WTC11 (cell line): ENCODE measurements at places on chromosomes 11 and 22. TPM values are rescaled to one million over a fixed set of nuclear protein-coding genes. Genes with fewer than 3 reads are reported as not detected.
A peak's percentile ranks its signal among the peaks of the same experiment; 100 is the strongest.

- no peak overlapping the region for H3K27ac ChIP-seq
- DNase-seq = no peak
- peaks cover 14% of the 10 kb centered on the region for H3K4me1 ChIP-seq
- H3K4me3 ChIP-seq = no peak overlapping the region
Observed at GRCh38 chr11:35892166-35892565, 51.7 kb upstream of the LDLRAD3 start.

The TNNI2 gene
- 0.41 TPM in 1 of 3 replicates, not detected in the others for total RNA-seq

The SCGB1A1 gene
- 1.1 to 1.6 TPM (median 1.2 TPM) in 3 replicates for total RNA-seq

GRCh38 chr11:125128450-125128849, 17.0 kb upstream of the TMEM218 start:
- DNase-seq = no peak
- H3K27ac ChIP-seq = no peak overlapping the region

GRCh38 chr11:65291613-65292012, 23.1 kb upstream of the CDC42EP2 start:
- no peak for DNase-seq
- peaks cover 5% of the 10 kb centered on the region for H3K4me1 ChIP-seq
- no peak overlapping the region; the same call in 1 of the 2 replicates for H3K27ac ChIP-seq
- peaks cover 80% of the 10 kb centered on the region for H3K36me3 ChIP-seq
- no peak overlapping the region for H3K4me3 ChIP-seq
- H3K27me3 ChIP-seq = no peaks in the 10 kb centered on the region

- H3K27me3 ChIP-seq = no peaks in the 10 kb centered on the region
- H3K4me3 ChIP-seq = no peak overlapping the region
- DNase-seq = no peak
Observed at GRCh38 chr22:17491090-17491640, 72.1 kb upstream of the SLC25A18 start.

- H3K4me1 ChIP-seq = peaks cover 29% of the 10 kb centered on the region
- peaks cover 45% of the 10 kb centered on the region for H3K27me3 ChIP-seq
- no peak for DNase-seq
- H3K4me3 ChIP-seq = no peak overlapping the region
- peaks cover 51% of the 10 kb centered on the region for H3K36me3 ChIP-seq
- H3K27ac ChIP-seq = no peak overlapping the region
Observed at GRCh38 chr22:23899042-23899745, 5.0 kb downstream of the MIF start.

GRCh38 chr11:44943118-44943517, 7.6 kb downstream of the TP53I11 start:
- no peak for DNase-seq
- H3K4me1 ChIP-seq = peaks cover 50% of the 10 kb centered on the region
- no peak overlapping the region for H3K4me3 ChIP-seq
- 0 out of 2 replicates have a peak overlapping the region, but pooled peaks have one; percentile 71 for H3K27ac ChIP-seq
- H3K27me3 ChIP-seq = no peaks in the 10 kb centered on the region

The SH3BP1 gene
- total RNA-seq = 35.4 to 39.4 TPM (median 36.6 TPM) in 3 replicates

DNA sequence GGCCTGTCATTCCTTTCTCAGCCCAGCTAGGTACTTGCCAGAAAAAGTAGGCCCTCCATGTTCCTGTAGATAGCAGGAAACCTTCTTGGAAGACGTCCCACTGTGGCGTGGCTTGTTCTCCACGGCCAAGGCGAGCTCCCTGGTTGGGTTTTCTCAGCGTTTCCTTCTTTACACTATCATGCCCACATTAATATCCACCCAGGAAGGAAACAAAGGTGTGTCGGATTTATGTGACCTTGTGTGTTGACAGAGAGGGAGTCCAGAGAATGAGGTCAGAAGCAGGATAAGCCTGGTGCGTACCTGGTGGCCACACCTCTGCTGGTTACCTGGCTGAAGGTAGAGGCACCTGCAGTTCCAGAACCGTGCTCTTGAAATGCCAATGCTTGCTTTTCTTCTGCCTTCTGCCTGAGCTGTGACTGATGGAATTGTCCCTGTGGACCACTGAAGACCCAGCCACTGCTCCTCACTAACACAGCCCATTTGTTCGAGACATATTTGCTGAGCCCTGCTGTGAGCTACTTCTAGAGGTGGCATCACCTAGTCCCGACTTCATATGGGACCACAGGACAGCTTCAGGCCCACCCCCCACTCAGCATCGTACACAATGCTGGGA, 7.9 kb downstream of the ASPHD2 start:
- H3K27me3 ChIP-seq = no peaks in the 10 kb centered on the region
- no peak overlapping the region for H3K4me3 ChIP-seq
- no peaks in the 10 kb centered on the region for H3K4me1 ChIP-seq
- no peak for DNase-seq

The CCDC134 gene
- 19.0 to 21.3 TPM (median 19.2 TPM) in 3 replicates for total RNA-seq

DNA sequence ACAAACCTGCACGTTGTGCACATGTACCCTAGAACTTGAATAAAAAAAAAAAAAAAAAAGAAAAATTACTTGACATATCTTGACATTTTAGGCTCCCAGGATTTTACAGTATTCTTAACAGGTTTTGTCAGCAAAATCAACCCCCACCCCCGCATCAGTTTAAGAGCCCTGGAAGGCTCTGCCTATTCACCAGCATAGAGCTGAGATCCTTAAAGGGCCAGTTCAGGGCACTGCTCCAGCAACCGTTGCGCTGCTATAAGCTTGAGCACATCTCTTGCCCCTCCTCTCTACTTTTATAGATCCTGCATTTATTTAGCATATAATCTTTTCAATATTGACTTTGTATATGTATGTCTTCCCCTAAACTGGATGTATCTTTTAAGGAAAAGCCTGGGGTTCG, 697 bp upstream of the PAFAH1B2 start:
- peak overlapping the region; percentile 96 for H3K27ac ChIP-seq
- no peak for DNase-seq
- peak overlapping the region; percentile 98 for H3K4me3 ChIP-seq
- H3K4me1 ChIP-seq = peaks cover 33% of the 10 kb centered on the region
- peaks cover 3% of the 10 kb centered on the region; the same call in 1 of the 2 replicates for H3K27me3 ChIP-seq

The GPR83 gene
- total RNA-seq = 0.23 to 0.48 TPM (median 0.42 TPM) in 3 replicates

DNA sequence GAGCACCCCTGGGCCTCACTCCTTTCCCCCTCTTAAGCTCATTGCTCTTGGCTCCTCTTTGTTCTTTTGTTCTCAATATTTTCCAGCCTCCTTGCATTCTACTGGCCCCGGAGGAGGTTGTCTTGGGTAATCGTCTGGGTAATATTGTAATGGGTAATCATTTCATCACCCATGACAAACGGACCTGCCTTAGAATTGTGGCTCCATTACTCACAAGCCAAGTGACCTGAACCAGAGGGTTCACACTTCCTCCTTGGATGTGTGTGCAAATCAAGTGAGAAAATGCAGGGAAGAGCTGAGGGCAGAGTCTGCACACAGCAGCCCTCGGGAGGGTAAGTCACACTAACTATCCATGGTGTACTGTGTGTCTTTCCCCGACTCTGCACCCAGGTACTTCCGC, 305.0 kb downstream of the BUD13 start:
- H3K4me1 ChIP-seq = peaks cover 15% of the 10 kb centered on the region
- H3K27me3 ChIP-seq = peaks cover 34% of the 10 kb centered on the region
- H3K27ac ChIP-seq = no peak overlapping the region
- H3K36me3 ChIP-seq = peaks cover 18% of the 10 kb centered on the region
- DNase-seq = no peak

The OR4D5 gene
- not detected in 3 replicates for total RNA-seq

GRCh38 chr11:17272801-17273200, 3.7 kb upstream of the NUCB2 start:
- H3K36me3 ChIP-seq = no peaks in the 10 kb centered on the region
- peaks cover 48% of the 10 kb centered on the region for H3K27me3 ChIP-seq
- no peak for DNase-seq
- H3K4me1 ChIP-seq = peaks cover 5% of the 10 kb centered on the region
- no peak overlapping the region for H3K27ac ChIP-seq

DNA sequence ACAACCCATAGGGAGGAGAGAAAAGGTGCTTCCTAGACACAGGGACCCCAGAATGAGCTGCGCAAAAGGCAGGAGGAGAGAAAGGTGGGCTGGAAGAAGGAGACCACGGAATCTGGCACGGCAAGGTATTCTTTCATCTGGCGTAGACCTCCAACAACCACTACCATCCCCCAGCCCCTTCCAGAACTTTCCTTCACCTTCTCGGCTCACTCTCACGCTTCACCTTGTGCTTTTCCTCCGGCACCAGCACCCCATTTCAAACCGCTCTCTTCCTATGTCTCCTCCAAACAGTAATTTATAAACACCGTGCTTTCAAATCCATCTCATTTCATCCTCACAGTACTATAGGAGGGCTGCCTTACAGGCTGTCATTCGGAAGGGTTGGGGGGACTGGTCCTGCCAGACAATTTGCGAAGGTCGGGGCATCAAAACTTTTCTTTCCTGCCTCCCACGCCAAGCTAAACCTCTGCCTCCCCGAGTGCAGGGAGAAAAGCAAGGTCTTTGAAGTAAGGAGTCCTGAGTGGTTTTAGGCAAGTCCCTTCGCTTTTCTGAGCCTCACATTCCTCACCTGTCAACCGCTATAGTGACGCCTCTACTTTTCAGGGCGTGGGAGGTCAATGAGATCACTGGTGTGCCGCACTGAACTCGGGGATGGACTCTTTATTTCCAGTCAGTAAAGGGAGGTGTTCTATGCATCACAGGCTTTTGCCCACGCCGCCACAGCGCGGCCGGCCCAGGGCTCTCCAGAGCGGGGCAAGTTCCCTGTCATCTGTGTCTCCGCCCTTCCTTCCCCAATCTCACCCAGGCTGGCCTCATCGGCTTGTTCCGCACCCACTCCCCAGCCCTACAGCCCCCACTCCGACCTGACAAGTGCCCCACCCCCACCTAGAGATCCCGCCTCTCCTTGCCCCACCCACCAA, 800 bp downstream of the KCTD21 start:
- H3K27me3 ChIP-seq = no peaks in the 10 kb centered on the region; the same call in 1 of the 2 replicates
- H3K4me3 ChIP-seq = peak overlapping the region; percentile 91
- H3K4me1 ChIP-seq = peaks cover 23% of the 10 kb centered on the region
- no peak overlapping the region; the same call in 1 of the 2 replicates for H3K27ac ChIP-seq

DNA sequence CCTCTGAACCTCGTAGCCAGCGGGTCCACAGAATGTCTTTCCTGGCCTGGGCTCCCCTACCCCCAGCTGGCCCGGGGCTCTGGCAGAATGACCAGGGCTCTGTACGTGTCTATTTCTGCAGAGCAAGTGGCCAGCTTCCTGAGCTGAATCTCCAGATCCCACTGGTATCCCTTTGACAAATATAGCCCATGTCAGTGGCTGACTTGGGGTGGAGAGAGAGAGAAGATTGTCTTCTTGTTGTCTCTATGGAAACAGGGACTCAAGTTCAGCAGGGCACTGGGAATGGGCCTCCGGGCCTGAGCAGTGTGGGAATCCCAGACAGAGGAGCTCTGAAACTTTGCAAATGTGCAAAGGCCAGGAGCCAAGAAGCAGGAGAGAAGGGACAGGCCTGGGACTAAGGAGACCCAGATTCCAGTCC, 33.9 kb downstream of the ANO1 start:
- peaks cover 11% of the 10 kb centered on the region for H3K4me1 ChIP-seq
- H3K4me3 ChIP-seq = no peak overlapping the region
- no peaks in the 10 kb centered on the region for H3K36me3 ChIP-seq
- no peaks in the 10 kb centered on the region for H3K27me3 ChIP-seq

DNA sequence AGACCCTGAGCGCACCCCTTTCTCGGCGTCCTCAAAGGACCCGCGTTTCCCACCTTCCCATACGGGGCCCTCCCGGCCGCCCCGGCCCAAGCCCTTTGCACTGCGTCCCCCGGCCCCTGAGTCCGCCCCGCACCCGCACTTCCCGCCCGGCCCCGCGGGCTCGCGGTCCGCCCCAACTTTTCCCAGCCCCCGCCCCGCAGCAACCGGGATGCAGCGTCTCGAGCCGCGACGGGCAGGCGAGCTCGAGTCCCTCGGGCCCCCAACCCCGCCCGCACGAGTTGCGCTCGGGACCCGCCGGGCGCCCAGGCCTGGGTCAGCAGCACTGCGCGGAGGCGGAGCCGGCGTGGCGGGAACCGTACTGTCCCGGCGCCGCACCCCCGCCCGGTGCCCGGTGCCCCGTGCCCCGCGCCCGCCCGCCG, 371 bp downstream of the SMCO4 start:
- H3K4me1 ChIP-seq = peaks cover 74% of the 10 kb centered on the region
- H3K36me3 ChIP-seq = no peaks in the 10 kb centered on the region
- peak; percentile 67 for DNase-seq
- H3K4me3 ChIP-seq = peak overlapping the region; percentile 76

The CDC42BPG gene
- 14.9 to 21.6 TPM (median 17.3 TPM) in 3 replicates for total RNA-seq

DNA sequence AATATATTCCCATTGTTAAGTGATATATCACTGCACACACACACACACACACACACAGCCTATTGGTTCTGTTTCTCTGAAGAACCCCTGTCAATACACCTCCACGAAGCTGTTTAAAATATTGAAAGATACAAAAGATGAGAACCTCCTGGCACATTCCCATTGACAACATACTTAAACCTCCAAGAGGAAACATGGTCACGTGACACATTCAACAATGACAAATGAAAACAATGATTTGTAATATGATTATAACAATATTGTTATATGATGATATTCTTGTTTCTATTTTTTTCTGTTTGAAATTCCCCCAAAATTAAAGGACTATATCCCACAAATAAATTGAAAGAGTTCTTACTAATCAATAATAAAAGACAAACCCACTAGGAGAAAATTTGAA, 1344.9 kb downstream of the BRD1 start:
- H3K4me3 ChIP-seq = no peak overlapping the region
- H3K36me3 ChIP-seq = no peaks in the 10 kb centered on the region
- H3K27me3 ChIP-seq = peaks cover 3% of the 10 kb centered on the region; the same call in 1 of the 2 replicates
- peaks cover 28% of the 10 kb centered on the region for H3K4me1 ChIP-seq
- no peak for DNase-seq

DNA sequence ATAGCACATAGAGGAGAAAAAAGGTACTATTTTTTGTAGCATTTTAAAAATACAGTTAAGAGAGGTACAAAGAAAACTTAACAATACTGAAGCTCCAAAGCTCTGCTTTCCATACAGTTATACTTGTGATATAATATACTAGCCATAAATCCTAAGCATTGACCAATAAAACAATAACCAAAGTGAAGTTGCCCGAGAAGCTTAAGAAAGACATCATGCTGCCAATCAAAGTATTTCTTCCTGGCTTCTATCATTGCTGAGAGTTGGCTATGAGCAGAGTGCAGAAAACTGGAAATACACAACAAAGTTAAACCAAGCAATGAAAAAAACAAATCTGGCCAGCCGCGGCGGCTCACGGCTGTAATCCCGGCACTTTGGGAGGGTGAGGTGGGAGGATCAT, 84.2 kb downstream of the RBFOX2 start:
- H3K27me3 ChIP-seq = no peaks in the 10 kb centered on the region
- H3K27ac ChIP-seq = no peak overlapping the region
- no peak overlapping the region for H3K4me3 ChIP-seq

DNA sequence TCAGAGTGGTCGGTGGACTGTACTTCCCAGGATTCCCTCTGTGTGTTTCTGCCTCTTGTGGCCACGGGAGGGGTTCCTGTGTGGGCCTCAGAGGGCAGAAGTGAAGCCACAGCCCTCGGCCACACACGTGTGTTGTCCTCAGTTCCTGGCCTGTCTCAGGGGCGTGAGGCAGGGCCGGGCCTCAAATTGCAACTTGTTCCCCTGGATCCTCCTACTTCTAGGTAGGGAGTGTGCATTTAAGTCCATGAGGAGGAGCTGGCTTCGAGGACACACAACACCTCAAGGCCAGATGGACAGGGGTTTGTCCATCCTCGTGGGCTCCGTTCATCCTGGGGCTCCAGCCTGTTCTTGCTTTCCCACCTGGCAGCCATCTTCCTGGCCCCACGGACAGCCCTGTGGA, 573.0 kb downstream of the TBC1D22A start:
- DNase-seq = no peak
- H3K36me3 ChIP-seq = peaks cover 19% of the 10 kb centered on the region
- peaks cover 5% of the 10 kb centered on the region; the same call in 1 of the 2 replicates for H3K27me3 ChIP-seq
- H3K27ac ChIP-seq = no peak overlapping the region
